ENCODE measurements at places on chromosomes 16 and 17. TPM values are rescaled to one million over a fixed set of nuclear protein-coding genes. Genes with fewer than 3 reads are reported as not detected.

DNA sequence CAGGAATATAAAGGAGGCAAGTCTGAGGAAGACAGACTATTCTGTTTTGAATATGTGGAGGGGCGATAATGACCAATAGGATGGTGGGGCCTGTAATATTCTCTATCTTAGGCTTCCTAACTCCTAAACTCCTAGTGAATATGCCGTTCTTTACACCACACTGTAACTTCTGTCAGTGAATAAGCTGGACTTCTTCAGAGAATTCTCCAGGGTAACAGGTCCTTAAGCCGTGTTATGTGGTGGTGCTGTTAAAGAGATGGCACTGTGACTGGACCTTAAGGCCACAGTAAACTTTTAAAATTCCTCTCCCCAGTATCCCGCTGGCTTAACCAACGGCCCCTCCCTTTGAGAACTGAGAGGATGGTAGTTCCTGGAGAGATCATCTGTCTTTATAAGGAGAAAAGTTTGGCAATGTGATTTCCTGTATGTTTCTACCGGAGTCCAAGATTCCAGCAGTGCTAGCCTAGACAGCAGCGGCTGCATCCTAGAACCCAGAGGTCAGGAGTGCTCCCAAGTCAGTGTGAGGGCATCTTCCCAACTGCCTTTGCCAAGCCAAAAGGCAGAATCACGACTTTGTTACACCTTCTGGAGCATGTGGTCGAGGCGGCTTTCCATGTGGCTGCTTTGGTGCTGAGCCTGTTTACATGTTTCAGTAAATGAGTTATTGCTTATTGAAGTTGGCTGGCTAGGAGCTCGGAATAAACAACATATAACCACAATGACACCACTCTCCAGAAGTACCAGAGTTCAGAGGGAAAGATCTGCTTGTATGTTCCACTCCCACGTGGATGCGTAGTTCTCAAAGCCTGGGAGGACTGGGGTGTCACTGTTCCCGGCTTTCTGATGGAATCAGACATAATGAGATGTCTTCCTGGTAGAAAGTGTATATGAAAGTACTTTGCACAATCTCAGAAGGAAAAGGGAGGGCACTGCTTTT, 41.0 kb downstream of the TUBD1 start:
- H3K27me3 ChIP-seq = no peaks in the 10 kb centered on the region
- peak overlapping the region; percentile 65 for H3K27ac ChIP-seq
- H3K4me3 ChIP-seq = no peak overlapping the region
- DNase-seq = no peak
- H3K36me3 ChIP-seq = no peaks in the 10 kb centered on the region

DNA sequence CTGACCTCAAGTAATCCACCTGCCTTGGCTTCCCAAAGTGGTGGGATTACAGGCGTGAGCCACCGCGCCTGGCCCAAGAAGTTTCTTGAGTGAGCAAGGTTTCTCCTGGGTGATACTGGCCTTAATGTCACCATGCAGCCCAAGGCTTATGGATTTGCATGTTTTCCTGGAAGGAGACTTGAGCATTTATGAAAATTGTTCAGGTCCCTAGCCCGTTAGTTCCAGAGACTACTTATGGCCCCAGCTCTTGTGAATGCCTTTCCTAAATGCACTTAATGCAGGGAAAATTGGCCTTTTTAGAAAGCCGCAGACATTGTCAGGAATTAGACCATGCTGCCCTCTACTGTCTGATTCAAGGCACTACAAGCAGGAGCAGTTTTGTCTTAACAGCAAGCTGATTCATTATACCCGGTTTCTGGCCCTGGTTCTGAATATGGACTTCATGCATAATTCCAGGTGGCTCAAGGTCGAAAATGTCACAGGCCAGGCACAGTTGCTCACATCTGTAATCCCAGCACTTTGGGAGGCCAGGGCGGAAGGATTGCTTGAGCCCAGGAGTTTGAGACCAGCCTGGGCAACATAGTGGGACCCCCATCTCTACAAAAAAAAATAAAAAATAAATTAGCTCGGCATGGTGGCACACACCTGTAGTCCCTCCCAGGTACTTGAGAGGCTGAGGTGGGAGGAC, 91.3 kb downstream of the SNX29 start:
- no peak for DNase-seq
- H3K27ac ChIP-seq = no peak overlapping the region
- H3K27me3 ChIP-seq = no peaks in the 10 kb centered on the region

- H3K36me3 ChIP-seq = no peaks in the 10 kb centered on the region
- H3K4me3 ChIP-seq = no peak overlapping the region
- H3K27ac ChIP-seq = peak overlapping the region; percentile 81
- no peaks in the 10 kb centered on the region for H3K27me3 ChIP-seq
These were observed 99.0 kb downstream of the MSI2 start for GRCh38 chr17:57355090-57355859.

DNA sequence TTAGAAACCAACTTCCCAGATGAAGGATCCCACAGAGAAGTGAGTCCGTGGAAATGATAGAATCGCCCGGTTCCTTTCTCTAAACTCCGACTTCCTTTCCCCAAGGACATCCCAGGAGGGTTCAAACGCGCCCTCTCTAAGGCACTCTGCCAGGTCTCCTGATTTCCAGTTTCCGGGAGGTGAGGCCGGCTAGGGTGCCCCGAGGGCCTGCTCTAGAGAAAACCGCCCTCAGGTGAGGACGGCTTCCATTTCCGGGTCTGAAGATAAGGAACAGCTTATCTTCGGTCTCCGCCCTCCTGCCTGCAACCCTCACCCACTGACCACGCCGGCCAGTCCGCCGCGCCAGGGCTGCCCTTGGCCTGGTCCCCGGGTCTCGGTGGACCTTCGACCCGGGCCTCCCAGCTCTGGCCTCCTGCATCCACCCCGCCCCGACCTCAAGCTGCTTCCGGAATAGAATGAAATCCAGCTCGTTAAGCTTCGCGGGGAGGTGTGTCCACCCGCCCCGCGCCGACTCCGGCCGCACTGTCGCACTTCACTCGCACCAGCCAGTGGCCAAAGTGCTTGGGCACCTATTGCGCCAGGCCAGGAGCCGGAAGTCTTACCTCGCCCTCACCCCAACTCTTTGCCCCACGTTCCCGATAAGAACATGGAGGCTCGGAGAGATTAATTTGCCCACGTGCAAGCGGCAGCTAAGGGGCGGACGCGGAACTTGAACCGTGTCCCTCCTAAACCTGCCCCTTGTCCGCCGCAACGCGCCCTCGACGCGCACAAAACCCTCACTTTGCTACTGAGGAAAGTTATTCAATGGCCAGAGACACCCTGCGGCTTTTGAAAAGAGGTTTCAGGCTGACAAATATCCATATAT, 836 bp upstream of the MMP15 start:
- peak overlapping the region; percentile 91 for H3K4me3 ChIP-seq
- H3K27me3 ChIP-seq = no peaks in the 10 kb centered on the region
- H3K36me3 ChIP-seq = peaks cover 14% of the 10 kb centered on the region
- peaks cover 58% of the 10 kb centered on the region for H3K4me1 ChIP-seq
- no peak for DNase-seq

DNA sequence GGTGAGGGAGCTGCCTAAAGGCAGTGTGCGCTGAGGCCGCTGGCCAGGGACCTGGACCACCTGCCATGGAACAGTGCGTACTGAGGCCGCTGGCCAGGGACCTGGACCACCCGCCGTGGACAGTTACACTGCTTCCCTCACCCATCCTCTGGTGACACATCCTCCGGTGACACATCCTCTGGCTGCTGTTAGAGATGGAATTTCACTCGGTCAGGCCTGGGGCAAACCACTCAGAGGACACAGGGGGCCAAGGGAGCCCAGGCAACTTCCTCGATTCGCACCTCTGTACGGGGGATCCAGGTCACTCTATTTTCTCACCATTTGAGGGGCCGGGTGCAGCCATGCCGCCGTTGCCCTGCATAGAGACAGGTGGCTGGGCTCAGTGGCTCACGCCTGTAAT, 32.4 kb upstream of the RPTOR start:
- H3K27me3 ChIP-seq = no peaks in the 10 kb centered on the region
- H3K36me3 ChIP-seq = no peaks in the 10 kb centered on the region
- H3K27ac ChIP-seq = no peak overlapping the region
- H3K4me3 ChIP-seq = no peak overlapping the region
- no peak for DNase-seq

The PERCC1 gene
- 0.60 TPM for total RNA-seq

DNA sequence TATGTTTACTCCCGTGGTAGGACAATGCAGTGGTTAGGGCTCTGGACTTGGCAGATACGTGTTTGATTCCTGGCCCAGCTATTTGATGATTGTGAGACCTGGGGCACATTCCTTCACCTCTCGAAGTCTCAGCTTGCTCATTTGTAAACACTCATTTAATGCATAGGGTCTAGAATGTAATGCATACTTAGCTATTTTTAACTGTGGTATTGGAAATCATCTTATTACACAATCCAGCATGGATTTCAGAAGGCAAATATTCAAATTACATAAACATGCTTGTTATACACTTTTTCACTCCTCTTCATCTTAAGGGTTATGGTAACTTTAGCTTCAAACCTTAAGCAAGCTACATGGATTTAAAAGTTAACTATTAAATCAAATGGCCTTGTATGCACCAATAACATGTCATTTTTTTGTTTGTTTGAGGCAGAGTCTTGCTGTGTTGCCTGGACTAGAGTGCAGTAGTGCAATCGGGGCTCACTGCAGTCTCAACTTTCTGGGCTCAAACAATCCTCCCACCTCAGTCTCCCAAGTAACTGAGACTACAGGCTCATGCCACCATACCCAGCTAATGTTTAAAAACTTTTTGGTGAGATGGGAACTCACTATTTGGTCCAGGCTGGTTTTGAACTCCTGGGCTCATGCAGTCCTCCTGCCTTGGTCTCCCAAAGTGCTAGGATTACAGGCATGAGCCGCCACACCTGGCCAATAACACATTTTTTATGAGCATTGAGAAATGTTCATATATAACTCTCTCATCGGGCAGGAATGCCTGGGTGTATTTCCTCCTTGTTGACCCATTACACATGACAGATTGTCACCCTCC, 52.5 kb downstream of the VAT1L start:
- no peaks in the 10 kb centered on the region for H3K36me3 ChIP-seq
- no peaks in the 10 kb centered on the region for H3K27me3 ChIP-seq
- no peak overlapping the region for H3K4me3 ChIP-seq
- H3K4me1 ChIP-seq = peaks cover 3% of the 10 kb centered on the region

- no peak for DNase-seq
- no peaks in the 10 kb centered on the region for H3K27me3 ChIP-seq
- no peak overlapping the region for H3K4me3 ChIP-seq
- no peak overlapping the region for H3K27ac ChIP-seq
- peaks cover 9% of the 10 kb centered on the region for H3K4me1 ChIP-seq
These were observed 4.8 kb upstream of the PIRT start for GRCh38 chr17:10842658-10843057.

- no peaks in the 10 kb centered on the region for H3K36me3 ChIP-seq
- no peaks in the 10 kb centered on the region for H3K4me1 ChIP-seq
- no peaks in the 10 kb centered on the region for H3K27me3 ChIP-seq
- no peak overlapping the region for H3K27ac ChIP-seq
These were observed 185.3 kb upstream of the CACNG3 start for GRCh38 chr16:24070851-24071250.

The MYLK3 gene
- 169 TPM for total RNA-seq

- no peak overlapping the region for H3K27ac ChIP-seq
- H3K36me3 ChIP-seq = no peaks in the 10 kb centered on the region
- H3K4me3 ChIP-seq = no peak overlapping the region
- peaks cover 6% of the 10 kb centered on the region for H3K27me3 ChIP-seq
- H3K4me1 ChIP-seq = no peaks in the 10 kb centered on the region
- no peak for DNase-seq
These were observed 31.8 kb downstream of the MRPS23 start for GRCh38 chr17:57818066-57818465.

GRCh38 chr17:70796757-70797156, 627.4 kb downstream of the KCNJ2 start:
- no peak overlapping the region for H3K27ac ChIP-seq
- no peaks in the 10 kb centered on the region for H3K27me3 ChIP-seq
- H3K4me3 ChIP-seq = no peak overlapping the region
- H3K4me1 ChIP-seq = no peaks in the 10 kb centered on the region
- H3K36me3 ChIP-seq = no peaks in the 10 kb centered on the region

DNA sequence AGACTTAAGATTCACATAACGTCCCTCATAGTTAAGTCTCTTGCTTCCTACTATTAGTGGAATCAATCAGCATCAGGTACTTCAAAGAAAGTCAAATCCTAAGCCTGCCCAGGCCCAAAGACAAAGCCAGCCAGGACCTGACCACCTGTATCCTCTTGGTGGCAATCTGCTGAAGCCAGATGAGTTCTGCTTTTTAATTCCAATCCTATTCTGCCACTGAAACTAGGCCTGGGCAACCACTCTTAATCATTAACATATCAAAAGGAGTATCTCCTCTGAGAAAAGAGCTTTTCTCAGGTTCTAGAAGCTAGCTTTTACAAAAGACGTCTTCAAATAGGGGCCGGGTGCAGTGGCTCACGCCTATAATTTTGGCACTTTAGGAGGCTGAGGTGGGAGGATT, 15.1 kb upstream of the GLG1 start:
- H3K4me1 ChIP-seq = peaks cover 2% of the 10 kb centered on the region
- no peaks in the 10 kb centered on the region for H3K27me3 ChIP-seq
- peaks cover 78% of the 10 kb centered on the region for H3K36me3 ChIP-seq
- no peak for DNase-seq
- no peak overlapping the region for H3K27ac ChIP-seq
- no peak overlapping the region for H3K4me3 ChIP-seq

DNA sequence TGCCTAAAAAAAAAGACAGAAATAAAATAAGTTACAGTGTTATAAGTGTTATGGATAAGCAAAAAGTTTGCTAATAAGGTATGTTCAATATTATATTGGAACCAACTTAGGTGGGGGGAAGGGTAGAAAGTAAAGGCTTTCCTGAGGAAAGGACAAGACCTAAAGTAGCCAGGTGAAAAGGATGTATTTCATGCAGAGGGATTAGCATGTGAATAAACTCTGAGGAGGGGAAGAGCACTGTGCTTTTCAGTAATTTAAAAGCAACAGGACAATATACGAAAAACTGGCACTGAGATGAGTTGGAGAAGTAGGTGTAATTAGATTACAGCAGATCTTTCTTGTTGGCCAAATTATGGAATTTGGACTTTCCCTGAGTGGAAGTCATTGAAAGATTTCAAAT, 7.6 kb downstream of the TOP2A start:
- DNase-seq = no peak
- H3K36me3 ChIP-seq = no peaks in the 10 kb centered on the region
- no peaks in the 10 kb centered on the region for H3K4me1 ChIP-seq
- no peak overlapping the region for H3K4me3 ChIP-seq
- no peak overlapping the region for H3K27ac ChIP-seq

- no peak overlapping the region for H3K27ac ChIP-seq
- no peaks in the 10 kb centered on the region for H3K36me3 ChIP-seq
- DNase-seq = no peak
- H3K4me1 ChIP-seq = no peaks in the 10 kb centered on the region
- no peak overlapping the region for H3K4me3 ChIP-seq
- H3K27me3 ChIP-seq = no peaks in the 10 kb centered on the region
These were observed 503.4 kb upstream of the CDH8 start for GRCh38 chr16:62539657-62540056.

DNA sequence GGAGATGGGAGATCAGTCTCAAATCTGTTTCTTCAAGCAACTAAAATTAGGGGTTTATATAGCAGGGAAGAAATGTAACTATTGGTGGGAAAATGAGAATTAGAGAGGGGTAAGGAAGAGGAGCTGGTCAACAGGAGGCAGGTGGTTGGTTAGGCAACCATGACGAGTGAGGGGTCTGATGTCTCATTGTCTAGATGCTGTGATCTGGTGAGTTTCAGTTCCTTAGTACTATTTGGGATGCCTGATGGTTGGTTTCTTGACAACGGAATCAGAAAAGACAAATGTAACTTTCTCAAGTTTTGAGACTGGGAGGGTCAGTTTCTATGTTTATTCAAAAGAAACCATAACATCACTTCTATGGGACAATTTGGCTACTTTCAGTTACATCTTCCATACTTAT, 415.3 kb upstream of the C16orf82 start:
- H3K36me3 ChIP-seq = no peaks in the 10 kb centered on the region
- DNase-seq = no peak
- H3K27ac ChIP-seq = no peak overlapping the region

Data from heart left ventricle (tissue), 16 donors.